ENCODE measurements at places on chromosomes 4 and X.

GRCh38 chr4:125975861-125976397 lies 661.2 kb downstream of the FAT4 start:
- no peak for DNase-seq

GRCh38 chr4:74028504-74028903 lies 10.0 kb downstream of the CXCL3 start:
- no peak for DNase-seq

- DNase-seq, result no peak
Measured at GRCh38 chrX:65635822-65636221, 31.6 kb upstream of the MSN start.

DNA sequence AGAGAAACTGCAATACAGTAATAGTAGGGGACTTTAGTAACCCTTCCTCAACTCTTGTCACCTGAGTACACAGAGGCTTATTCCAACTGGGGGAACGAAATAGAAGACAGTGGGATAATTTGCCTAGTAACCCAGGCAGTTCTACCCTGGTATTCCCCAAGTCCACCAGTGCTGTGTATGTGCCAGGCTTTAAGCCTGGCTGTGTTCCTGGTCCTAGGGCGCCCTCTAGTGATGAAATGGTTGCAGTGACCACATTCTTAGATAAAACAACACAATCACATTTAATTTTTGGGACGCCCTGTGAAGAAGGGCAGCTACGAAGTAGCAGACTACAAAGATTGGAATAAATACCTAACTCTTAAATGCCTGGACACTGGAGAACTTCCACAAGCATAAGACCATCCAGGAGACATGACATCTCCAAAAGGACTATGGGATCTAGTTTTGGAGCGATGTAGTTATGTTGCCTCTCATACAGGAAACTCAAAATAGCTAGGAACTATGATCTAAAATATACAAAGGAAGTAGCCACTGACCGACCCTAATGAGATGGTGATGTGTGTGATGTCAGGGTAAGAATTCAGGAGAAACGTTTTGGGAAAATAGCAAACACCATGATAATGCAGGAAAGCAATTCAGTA lies 288.5 kb upstream of the ZCCHC13 start:
- peak; percentile 67 for DNase-seq

GRCh38 chrX:57417827-57418226 lies 131.3 kb downstream of the FAAH2 start:
- DNase-seq, result no peak

DNA sequence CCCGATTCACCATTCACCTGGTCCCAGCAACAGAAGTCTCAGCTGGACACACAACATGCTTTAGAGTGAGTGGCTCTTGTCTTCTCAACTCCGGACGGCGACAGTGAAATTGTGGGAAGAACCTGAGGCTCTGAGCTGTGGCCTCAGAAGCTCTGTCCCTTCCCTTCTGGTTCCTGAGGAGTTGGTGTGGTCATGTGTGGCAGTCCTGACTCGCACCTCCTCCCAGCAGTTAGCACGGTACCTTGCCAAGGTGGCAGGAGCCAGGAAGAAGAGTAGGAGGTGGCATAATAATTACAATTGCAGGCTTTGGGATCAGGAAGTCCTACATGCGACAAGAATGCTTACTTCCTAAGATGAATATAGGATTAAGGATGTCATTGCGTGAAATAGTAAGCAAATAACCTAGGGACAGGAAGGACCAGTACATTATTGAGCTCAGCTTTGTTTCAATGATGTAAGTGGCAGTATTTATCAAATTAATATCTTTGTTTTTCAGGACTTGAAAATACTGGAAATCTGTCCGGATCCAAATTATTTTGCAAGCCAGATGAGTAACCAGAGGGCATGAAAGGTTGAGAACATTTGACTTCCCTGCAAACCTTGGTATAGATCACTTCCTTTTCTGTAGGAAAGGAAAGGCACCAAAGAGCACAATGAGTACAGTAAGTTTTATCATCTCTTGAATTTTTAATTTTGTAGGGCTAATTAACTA lies 21.1 kb downstream of the RNF4 start:
- DNase-seq, result no peak

GRCh38 chr4:98319021-98319420 lies 57.8 kb downstream of the RAP1GDS1 start:
- DNase-seq, result no peak

GRCh38 chr4:6020613-6021012 lies 2.4 kb upstream of the C4orf50 start:
- no peak for DNase-seq

DNA sequence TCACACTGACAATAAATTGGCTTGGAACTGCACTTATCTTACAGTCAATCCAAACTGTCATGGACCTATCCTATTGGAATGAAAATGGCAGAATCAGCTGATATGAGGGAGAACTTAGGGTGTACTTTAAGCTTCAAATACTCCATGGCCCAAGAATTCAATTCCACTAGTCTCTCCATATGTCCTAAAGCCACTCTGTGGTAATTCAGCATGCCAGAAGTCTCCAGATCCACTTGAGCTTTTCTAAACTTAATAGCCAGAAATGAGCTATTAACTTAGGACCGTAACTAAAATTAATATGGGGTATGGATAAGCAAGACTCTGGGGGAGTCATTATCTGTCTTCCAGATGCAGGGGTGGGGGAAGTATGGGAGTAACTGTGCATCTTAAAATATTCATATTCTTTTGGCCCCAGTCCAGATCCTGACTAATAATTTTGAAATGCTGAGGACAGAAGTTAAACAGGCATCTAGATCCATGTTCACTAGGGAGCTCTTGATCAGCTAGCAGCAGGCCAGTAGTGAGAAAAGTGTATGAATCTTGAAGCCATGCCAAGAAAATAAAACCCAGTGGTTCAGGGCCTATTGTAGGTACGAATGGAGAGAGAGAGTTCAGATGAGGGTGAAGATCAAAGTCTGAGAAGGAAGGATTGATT lies 167.6 kb downstream of the DKK2 start:
- DNase-seq, result no peak

DNA sequence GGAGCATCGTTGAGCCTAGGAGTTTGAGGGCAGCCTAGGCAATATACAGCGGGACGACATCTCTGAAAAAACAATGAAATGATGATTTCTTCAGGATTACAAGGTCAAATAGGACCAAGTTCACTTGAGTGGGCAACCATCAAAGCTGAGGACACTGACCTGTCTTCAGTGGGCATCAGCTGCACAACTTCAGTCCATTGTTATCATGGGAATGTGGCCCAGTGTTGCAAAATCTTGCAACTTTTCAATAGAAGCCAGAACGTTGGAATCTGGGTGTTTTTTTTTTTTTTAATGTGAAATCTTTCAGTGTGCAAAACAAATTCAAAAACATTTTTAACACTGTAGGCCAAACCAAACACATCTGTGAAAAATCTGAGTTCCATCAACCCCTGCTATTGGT lies 155.4 kb upstream of the PLAC1 start:
- DNase-seq, result no peak

DNA sequence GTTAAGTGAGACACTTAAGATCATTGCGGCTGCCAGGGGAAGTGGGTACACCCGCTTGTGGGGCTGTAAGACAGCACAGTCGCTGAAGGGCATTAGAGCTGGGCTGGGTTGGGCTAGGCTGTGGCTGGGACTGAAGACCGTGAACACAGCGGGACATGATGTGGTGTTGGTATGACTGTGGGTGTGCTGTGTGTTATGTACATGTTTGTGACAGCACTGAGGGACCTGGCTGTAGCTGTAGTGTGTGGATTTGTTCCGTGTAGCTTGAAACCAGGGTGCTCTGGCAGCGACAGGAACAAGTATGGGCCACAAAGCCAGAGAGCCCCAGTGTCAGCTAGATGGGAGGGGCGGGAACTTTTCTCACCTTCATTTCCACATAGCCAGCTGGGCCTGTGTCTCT lies 82.1 kb downstream of the NHSL2 start:
- peak; percentile 64 for DNase-seq

GRCh38 chr4:14529653-14530052 lies 472.6 kb upstream of the CPEB2 start:
- DNase-seq, result no peak

DNA sequence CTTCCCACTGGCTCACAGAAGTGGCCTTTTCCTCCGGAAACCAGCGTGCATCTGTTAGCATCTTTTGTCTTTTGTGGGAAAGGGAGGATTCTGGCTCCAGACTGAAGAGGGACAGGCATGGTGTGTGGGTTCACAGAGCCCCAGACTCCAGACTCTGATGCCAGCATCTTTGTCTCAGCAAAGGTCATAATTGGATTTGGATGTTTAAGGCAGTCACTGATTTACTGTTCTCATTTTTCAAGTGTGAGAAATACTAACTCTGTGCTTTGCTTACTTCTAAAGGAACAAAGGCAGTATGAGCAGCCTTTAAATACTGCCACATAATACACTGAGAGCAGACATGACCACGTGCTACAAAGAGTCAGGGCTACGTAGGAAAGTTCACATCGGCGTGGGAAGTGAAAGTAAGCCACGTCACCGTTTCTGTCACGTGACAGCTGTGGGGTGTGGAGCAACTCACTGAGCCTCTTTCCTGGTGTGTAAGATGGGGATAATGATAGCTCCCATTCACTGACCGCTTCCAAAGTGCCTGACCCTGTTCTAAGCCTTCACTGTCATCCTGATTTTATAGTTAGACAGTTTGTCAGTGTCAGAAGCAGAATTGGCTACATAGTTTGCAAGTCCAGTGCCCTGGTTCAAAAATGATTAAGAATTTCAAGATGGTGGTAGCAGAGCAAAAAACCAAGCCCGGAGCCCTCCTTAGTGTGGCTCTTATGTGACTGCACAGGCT lies 24.8 kb upstream of the TMSB4X start:
- peak; percentile 84 for DNase-seq
